ENCODE measurements at places on chromosomes 3 and 15.

GRCh38 chr15:83204697-83205096, 2.9 kb downstream of the HDGFL3 start:
- no peak overlapping the region for H3K27ac ChIP-seq
- peaks cover 11% of the 10 kb centered on the region for H3K4me1 ChIP-seq
- H3K36me3 ChIP-seq: no peaks in the 10 kb centered on the region

GRCh38 chr3:9779075-9779593, 9.4 kb upstream of the CAMK1 start:
- H3K27ac ChIP-seq: no peak overlapping the region
- H3K4me1 ChIP-seq: no peaks in the 10 kb centered on the region

DNA sequence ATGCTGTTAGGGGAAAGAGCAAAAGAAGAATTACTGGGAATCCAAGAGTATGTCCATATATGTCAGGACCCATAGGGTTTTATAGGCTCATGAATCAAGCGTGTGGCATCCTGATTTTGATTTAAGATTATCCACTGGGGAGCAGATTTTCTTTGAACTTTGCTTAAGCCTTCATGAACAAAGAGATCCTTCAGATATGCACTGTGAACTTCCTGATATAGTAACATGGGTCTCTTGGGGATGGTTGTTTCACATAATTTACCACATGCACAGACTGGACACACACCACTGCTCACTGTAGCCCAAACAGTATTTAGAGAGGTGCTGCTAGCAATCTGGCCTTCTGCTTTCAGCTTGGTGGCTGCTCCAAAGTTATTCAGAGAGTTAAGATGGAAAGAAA, 200.9 kb upstream of the ZPLD1 start:
- H3K36me3 ChIP-seq: no peaks in the 10 kb centered on the region
- DNase-seq: no peak
- no peaks in the 10 kb centered on the region for H3K27me3 ChIP-seq
- H3K4me1 ChIP-seq: no peaks in the 10 kb centered on the region
- no peak overlapping the region for H3K27ac ChIP-seq

DNA sequence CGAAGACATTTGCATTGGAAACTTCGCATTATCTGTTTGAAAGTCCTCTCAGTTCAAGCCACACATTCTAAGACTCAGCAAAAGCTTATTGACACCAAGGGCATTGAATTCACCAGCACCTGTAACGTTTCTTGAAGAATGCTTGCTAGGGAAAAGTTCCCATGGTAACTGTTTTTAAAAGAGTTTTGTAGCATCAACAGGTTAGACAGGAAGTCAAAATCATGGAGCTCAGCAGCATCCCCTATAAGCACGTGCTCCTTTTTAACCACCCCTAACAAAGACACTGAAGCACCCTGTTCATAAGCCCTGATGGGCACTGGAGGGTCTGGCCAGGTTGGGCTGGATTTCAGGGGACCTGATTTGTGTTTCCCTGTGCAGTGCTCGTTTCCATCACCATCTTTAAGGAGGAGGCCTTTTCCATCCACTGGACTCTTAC, 229.7 kb upstream of the BHLHE40 start:
- no peaks in the 10 kb centered on the region for H3K27me3 ChIP-seq
- DNase-seq: no peak
- H3K27ac ChIP-seq: no peak overlapping the region
- peaks cover 18% of the 10 kb centered on the region for H3K4me1 ChIP-seq

DNA sequence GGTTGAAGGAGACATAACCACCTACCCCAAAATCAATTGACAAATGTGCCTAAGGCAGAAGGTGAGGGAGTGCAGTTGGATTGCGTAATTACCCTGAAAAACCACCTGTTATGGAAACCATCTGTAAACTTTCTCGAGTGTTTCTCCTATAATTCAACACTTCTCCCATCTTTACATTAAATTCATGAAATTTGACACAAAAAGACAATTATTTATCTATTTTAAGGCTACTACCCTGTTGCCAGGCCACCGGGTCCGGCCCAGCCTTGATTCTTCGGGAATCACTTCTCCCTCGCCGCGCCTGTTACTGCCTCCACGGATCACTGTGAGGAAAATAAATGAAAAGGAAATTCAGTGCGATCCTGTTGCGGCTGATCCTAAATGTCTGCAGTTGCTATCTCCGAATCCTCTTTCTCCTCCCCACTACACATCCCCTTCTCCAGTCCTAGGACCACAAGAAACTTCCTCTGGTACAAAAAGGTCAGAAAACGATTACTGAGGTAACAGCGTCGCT, 646 bp downstream of the IQCB1 start:
- peak overlapping the region; percentile 89 for H3K4me3 ChIP-seq
- H3K4me1 ChIP-seq: peaks cover 2% of the 10 kb centered on the region
- DNase-seq: no peak

DNA sequence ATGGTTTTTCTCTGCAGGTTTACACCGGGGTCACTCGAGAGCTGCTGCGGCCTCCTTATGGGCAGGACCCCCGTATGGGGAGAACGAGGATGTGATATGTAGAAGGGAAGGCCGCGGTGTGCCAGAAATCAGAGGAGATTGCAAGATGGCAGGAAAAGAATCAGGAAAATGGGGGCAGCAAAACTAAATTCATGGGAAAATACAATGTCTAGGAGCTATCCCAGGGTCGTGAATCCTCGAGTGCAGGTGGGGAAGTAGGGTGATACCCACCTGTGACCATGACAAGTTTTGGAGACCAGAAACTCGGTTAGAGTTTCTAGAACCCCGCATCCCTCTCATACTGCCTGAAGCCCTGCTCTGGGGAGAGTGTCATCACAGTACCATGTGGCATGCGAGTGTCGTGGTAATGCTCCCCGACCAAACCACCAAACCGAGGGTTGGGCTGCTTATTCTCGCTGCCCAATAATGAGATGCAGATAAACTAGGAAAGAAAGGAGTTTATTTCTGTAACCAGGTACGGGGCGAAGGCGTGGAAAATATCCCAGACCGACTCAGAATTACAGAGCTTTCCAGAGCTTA, 781 bp downstream of the TRNT1 start:
- peak overlapping the region; percentile 93 for H3K4me3 ChIP-seq
- no peak for DNase-seq
- no peaks in the 10 kb centered on the region for H3K27me3 ChIP-seq
- H3K36me3 ChIP-seq: peaks cover 8% of the 10 kb centered on the region
- peaks cover 2% of the 10 kb centered on the region for H3K4me1 ChIP-seq

All from neuronal stem cell (in vitro differentiated cells).